ENCODE measurements at places on chromosomes 2 and 18.

DNA sequence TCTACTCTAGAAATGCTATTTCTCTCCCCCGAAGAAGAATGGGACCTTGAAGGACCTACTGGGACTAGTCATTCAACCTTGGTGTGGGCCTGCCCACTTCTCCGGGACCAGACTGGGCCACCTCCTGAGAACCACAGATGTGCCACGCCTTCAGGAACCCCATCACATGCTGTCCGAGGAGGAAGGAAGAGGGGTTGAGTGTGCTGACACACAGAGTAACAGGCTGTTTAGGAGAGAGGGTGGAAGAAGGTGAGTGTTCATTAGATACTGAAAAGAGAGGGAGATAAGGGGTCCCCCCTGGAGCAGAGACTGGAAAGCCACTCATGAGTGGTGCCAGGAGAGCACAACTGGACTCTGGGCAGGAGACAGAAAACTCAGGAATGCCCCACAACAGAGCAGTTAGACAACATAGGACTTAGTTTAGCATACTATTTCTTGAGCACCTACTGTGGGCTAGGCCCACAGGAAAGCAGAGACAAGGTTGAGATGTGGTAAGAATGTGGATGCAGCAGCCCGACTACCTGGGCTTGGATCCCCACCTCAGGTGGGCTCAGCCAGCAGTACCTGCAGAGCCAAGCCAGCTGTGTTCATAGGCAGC, 286.4 kb upstream of the NCKAP5 start:
- DNase-seq = no peak

DNA sequence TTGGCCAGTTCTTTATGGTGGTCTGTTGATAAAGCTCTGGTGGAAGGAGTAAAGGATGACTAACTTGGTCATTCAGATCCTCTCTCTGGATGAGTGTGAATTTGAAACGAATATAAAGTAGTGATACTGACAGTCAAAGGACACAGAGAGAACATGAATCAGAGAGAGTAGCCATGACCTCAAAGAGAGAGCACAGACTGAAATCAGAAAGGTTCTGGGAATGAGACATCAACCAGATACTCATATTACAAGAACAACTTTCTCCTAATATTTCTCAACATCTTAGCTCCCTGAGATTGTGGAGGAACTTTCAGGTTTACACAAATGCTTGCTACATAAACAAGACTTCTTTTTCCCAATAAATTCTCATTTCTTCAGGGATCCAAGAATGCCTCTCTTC, 849.1 kb upstream of the CHAC2 start:
- no peak for DNase-seq

DNA sequence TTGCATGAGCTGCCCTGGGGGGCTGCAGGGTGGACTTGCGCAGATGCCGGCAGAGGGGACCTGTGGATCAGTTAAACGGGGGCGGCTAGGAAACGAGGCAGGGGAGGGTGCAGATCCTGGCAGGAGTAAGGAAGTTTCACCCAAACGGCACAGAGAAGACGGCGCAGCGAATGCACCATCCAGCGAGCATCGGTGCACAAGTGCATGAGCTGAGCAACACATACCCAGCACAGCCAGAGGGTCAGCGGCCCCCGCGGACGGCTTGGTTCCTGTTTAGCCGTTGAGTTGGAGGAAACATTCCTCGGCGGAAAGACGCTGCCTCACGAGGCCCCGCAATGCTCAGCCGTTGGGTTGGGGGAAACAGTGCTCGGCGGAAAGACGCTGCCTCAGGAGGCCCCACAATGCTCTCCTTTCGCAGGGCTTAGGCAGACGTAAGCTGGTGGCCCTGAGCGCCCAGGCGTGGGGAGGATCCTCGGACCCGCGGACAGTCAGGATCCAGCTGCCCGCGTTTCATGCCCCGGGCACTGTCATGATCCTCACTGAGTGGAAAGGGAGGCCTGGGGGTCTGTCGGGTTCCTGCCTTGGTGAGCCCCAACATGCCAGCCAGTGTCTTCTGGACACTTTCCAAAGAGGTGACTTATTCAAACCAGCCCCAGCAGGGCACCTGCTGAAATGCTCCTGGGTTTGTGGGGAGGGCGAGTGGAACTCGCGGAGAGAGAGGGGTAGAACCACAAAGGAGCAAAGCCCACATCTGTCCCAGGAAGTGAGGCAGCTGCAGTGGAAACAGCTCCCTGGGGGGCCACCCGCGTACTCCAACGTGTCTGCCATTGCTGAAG, 86.3 kb downstream of the NDUFA10 start:
- no peak for DNase-seq

DNA sequence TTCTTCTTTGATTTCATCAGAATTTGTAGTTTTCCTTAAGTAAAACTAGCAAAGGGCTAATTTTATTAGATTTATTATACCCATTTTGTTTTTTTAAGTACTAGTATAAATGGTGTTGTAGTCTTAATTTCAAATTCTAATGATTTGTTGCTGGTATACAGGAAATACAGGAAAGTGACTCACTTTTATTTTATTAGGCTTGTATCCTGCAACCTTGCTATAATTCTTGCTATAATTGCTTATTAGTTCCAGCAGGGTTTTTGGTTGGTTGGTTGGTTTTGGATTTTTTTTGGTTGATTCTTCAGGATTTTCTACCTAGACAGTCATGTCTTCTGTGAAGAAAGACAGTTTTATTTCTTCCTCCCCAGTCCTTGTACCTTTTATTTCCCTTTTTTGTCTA, 110.6 kb upstream of the IL1R2 start:
- no peak for DNase-seq

GRCh38 chr2:104781151-104781550, 72.8 kb upstream of the POU3F3 start:
- DNase-seq = no peak

- DNase-seq = no peak
These were observed 1.7 kb downstream of the EMILIN1 start for GRCh38 chr2:27080140-27080469.

- no peak for DNase-seq
These were observed 57.2 kb downstream of the REEP1 start for GRCh38 chr2:86280191-86280667.

GRCh38 chr2:120231974-120232635, 8.9 kb upstream of the TMEM185B start:
- DNase-seq = peak; percentile 15

DNA sequence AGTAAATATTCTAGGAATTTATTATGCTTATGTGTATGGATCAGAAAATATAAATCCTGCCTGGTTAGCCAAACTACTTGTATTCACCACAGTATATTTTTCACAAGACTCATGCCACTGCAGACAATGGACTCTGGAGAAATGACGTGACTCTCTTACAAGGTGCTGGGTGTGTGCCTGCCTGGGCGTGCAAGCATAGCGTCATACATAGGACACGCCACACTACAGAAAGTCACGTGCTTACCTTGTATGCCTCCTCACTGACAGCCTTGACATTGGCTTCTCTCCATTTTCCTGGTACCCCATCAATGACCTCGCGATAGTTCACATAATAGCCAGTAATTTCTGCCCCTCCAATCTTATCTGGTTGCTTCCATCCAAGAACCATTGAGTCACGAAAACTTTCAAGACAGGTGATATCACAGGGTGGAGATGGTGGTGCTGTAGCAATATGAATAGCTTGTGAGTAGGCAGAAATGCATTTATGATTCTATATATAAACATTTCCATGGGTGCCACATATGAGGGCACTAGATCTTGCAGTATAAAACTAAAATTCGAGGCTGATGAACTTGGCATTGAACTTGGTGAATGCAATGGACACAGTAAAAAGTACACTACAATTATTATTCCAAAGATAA, 93.2 kb downstream of the MYOM1 start:
- DNase-seq = no peak

DNA sequence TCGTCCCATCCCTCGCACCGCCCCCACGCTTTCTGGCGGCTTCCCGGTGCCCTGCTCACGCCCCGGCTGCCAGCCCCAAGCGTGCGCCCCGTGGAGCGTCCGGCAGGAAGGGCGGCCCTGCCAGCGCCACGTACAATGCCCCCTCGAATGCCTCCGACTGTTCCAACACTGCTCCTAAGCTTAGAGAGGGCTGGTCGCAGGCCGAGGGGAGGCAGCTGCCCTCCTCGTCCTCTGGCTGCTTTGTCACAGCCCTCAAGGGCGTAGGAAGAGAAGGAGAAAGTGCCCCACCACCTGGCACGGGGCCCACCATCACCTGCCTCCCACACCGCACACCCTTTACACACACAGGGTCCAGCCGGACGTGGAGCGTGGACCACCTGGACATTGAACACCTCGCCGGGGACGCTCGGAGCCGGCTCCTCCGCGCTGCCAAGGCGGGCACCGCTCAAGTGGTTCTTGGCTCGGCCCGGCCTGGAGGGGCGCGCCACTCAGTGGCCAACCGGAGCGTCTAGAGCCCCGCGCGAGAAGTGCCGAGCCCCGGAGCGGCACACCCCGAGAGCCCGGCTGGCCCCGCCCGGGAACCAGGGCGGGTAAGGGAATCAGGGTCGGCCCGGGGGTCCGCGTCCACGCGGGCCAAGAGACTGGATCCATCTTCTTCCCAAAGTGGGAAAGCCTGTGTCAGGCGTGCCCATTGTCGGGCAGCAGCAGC, 830 bp downstream of the DNER start:
- DNase-seq = no peak

DNA sequence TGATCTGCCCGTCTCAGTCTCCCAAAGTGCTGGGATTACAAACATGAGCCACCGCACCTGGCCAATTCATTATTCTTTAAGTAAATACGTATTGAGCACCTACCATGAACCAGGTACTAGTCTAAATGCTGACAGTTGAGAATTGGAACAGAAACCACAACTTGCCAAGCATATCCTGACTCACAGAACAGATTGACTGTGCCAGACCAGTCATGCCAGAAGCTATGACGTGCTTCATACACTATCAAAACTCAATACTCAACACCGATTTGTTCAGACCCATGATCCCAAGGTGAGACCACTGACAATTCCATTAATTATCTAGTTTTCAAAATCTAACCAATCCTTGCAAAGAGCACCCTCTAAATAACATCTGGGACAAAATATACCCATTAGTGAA, 148.6 kb downstream of the B3GNT2 start:
- DNase-seq = no peak

DNA sequence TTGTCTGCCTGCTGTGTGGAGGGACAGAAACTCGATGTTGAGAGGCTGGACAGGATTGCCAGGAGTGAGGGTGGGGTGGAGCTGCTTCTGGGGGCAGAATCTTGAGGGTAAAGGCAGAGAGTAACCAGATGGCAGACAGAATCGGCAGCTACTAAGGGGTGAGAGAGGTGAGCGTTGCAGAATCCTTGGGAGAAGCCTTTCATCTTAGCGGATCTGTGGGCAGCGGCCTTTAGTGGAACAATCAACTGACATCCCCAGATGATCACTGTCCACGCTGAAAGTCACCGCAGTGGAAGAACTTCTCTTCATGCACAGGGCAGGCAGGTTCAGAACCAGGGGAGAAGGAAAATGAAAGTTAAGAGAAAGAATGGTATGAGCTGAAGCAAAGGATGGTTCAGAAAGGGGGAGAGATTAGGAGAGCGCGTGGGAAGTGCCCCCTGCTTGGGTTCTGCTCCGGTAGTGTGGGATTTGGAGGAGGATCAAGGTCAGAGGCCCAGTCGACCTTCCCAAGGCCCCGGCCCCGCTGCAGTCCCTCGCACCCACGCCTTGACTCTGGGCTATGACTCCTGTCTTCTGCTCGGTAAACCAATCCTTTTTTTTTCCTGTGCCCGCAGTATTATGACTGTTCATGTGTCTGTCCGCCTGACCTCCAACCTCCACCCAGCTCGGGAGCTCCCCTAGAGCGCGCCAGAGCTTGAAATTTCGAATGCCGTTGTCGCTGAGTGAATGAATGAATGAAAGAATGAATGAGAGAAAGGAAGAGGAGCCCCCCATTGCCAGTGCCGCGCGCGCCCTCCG, 584 bp downstream of the BOLA3 start:
- no peak for DNase-seq

DNA sequence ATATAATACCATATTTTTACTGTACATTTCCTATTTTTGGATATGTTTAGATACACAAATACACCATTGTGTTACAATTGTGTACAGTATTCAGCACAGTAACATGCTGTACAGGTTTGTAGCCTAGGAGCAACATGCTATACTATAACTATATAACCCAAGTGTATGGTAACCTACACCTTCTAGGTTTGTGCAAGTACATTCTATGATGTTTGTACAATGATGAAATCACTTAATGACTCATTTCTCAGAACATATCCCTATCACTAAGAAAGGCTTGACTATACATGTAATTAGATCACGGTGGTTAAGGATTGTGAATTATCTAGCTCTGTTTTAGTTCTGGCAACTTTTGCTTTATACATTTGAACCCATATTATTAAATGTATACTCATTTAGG, 31.3 kb downstream of the NPHP1 start:
- DNase-seq = no peak

GRCh38 chr2:150110548-150110947, 376.9 kb downstream of the RND3 start:
- DNase-seq = no peak

DNA sequence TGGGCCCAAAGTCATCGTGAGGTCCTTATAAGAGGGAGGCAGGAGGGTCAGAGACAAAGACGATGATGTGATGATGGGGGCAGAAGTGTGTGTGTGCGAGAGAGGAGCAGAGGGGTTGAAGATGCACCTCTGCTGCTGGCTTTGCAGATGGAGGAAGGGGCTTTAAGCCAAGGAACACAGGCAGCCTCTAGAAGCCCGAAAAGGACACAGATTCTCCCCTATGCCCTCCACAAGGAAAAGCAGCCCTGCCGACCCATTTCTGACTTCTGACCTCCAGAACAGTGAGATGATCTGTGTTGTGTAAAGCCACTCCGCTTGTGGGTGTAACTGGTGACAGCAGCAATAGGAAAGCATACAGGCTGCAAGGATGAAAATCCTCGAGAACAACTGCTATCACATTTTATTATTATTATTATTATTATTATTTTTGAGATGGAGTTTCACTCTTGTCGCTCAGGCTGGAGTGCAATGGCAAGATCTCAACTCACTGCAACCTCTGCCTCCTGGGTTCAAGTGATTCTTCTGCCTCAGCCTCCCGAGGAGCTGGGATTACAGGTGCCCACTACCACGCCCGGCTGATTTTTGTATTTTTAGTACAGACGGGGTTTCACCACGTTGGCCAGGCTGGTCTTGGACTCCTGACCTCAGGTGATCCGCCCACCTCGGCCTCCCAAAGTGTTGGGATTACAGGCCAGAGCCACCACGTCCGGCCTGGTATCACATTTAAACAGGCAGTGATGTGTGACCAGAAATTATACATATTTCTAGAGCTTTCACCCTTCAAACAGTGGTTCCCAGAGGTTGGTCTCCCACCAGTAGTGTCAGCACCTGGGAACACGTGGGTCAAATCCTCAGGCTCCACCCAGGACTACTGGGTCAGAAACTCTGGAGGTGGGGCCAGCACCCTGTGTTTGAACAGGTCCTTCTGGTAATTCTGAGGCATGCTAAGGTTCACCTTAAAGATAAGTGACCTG, 170.5 kb downstream of the TGIF1 start:
- DNase-seq = no peak

DNA sequence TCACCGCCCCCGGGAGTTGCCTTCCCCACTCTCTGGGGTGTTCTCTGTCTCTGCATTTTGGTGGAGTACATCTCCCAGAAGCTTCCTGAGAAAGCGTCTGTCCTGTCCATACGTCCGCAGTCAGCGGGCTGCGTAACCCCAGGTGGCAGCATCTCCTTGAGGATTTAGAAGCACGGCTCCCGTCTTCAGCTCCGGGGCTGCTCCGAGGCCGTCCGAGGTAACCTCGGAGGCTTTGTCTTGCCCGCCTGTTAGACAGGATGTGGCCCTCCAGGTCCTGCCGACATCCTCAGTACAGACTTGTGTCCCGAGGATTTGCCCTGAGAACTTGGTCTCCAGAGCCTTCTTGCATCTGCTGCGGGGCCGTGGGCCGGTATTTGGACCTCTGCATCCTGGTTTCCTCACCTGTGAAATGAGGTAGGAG, 58.4 kb downstream of the CTDP1 start:
- no peak for DNase-seq
